ENCODE measurements at places on chromosomes 2 and 18.

GRCh38 chr18:74420926-74421325 lies 36.2 kb downstream of the DIPK1C start:
- DNase-seq: no peak

DNA sequence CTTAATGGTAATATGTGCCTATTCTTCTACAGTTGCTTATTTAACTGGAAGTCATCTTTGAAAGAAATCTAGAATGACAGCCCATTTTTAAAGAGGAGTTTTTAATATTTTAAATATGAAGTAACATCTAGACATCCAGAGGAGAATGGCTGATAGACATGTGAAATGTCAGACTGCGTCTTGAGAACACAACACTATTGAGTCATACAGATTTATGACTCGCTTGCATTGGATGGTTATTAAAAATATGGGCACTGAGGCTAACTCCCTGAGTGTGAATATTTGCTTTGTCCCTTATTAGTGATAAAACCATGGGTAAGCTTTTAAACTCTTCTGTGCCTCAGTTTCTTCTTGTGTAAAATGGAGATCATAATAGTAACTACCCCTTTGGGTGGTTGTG lies 22.9 kb downstream of the TDRD15 start:
- no peak for DNase-seq

DNA sequence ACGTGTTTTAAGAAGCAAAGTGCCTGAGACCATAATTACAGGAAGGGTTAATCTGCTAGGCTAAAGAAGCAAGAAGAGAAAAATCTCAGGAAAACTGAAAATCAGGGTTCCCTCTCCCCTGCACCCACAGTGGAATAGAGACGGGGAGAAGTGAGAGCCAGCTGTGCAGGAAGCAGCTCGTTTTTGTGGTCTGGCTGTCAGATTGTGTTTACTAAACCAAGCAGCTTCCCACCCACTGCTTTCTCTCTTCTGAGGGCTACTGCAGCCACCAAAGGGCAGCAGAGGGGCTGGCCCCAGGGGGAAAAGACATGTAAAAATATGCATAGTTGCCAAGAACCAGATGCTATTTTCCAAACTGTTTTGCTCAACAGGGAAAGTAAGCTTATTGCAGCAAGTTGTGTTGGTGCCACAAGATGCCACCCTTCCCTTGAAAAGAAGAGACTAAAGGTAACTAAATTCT lies 72.6 kb upstream of the THUMPD2 start:
- DNase-seq: peak; percentile 24

DNA sequence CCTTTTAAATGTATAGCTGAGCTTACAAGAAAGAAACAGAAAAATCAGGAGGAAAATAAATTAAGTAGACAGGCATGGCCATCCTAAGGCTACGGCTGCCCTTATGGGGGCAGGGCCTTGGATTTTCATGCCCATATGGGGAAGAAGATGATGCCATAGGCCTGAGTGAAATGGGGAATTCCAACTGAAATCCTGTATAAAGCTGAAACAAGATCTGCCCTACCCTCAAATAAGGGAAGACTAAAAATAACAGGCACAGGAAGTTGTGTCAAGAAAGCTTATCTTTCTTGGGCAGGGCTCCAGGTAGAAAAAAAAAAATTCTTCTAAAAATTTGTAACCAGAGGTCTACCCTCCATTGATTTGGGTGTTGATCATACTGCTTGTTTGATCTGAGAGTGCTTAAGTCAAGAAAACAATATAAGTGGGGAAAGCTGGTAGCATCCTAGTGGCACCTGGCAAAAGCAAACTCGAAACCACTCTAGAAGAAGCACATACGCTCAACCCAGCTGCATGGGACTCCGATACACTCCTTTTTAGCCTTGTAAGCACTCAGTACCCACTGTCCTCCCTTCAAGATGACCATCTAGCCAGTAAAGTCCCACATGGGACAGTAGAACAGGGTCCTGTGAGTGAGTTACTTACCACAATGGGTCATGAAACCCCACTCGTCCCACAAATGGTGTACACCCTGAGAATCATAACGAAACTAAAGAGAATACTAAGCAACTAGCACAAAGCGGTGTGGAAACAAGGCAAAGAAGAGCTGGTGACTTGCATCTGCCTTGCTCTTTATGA lies 22.3 kb downstream of the DNAH7 start:
- no peak for DNase-seq

DNA sequence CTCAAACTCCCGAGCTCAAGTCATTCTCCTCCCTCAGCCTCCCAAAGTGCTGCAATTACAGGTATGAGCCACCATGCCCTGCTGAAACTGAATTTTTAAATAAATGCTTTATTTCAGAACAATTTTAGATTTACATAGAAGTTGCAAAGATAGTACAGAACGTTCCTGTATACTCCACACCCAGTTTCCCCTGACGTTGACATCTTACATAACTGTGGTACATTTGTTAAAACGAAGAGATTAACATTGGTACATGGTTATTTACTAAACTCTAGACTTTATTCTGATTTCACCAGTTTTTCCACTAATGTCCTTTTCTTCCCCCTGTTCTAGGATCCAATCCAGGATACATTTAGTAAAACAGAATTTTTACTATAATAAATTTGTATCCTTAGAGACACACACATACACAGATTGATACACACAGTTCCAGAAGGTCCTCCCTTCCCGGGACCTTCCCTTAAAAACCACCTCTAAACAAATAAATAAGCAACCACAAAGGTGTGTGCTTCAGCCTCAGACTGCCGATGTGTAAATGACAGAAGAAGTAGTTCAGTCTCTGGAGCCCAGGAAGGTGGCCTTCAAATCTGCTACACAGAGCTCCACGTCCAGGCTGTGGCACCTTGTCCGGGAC lies 6.9 kb downstream of the NEU2 start:
- DNase-seq: no peak

DNA sequence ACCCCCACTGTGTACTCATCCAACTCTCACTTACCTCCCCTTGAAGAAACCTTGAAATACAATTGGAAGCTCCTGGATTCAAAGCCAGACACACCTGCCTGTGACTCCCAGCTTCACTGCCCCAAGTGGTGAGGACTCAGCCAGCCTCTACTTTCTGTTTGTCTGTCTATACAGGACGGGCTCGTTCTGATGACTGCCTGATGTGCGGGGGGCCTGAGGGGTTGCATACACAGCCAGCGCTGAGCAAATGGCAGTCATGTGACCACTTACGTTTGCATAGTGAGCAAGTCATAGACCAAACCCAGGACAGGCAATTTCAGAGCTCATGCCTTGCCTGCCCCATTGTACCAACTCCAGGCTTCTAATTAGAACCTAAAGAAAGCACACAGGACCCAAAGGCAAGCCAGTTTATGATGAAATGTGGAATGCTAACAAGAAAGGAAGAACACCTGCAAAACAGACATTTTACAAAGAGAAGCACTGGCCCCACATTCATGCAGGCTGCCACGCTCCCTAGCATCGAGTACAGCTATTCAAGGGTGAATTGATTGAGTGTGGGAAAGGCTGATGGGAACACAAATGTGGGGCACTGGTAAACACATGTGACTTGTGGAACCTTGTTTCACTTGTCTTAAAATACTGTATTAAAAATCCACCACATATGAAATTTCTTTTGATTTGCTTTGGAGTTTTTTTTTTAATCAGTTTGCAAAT lies 137.8 kb downstream of the LNPK start:
- DNase-seq: no peak

- DNase-seq: no peak
These were observed 97.4 kb downstream of the FSIP2 start for GRCh38 chr2:185835974-185836373.

- no peak for DNase-seq
These were observed at the start of gene GPR17 for GRCh38 chr2:127645395-127646291. Gene GPR17, plus strand, starts transcription at chr2:127646153. Its CDS starts 4,583 bp downstream, at chr2:127650736.

GRCh38 chr18:35141077-35141476 lies 99.8 kb upstream of the ZNF397 start:
- DNase-seq: no peak

- no peak for DNase-seq
These were observed 66.6 kb downstream of the CTIF start for GRCh38 chr18:48605408-48605845.

- DNase-seq: no peak
These were observed 181.2 kb upstream of the FSHR start for GRCh38 chr2:49335546-49335945.

DNA sequence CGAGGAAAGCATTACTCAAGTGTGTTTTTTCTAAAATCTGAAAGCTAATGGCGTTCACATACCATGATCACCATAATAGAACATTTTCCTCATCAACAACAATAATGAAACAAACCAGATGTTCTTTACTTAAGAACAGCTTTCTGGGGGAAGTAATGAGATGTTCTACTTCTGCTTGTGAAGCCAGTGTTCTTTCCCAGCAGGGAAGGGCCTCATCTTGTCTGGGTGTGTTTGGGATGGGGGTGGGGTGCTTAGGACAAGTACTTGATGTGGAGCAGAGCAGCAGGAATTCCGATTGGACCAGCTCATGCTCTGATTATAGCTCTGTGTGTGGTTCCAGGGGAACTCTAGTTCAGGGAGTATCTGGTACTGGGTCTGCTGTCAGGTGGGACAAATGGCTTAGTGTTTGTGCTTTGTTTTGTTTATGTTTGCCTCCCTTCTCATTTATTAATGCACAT lies 163.0 kb upstream of the NOSTRIN start:
- DNase-seq: no peak

DNA sequence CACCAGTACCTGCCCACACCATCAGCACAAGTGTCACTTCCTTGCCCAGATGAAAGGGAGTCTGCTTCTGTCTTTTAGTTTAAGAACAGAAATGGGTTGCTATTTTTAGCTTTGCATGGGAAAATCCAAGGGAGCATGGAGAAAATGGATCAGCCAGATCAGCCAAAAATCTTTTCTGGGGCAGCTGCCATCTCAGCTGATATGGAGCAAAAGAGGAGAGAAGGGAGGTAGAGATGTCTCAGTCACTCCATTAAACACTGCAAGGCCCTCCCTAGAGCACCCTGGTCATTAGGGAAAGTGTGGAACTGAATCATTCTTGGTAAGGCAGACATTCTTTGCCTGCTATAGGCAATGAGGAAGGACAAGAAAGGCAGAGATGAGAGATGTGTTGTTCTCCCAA lies 79.9 kb downstream of the CTAGE1 start:
- no peak for DNase-seq

DNA sequence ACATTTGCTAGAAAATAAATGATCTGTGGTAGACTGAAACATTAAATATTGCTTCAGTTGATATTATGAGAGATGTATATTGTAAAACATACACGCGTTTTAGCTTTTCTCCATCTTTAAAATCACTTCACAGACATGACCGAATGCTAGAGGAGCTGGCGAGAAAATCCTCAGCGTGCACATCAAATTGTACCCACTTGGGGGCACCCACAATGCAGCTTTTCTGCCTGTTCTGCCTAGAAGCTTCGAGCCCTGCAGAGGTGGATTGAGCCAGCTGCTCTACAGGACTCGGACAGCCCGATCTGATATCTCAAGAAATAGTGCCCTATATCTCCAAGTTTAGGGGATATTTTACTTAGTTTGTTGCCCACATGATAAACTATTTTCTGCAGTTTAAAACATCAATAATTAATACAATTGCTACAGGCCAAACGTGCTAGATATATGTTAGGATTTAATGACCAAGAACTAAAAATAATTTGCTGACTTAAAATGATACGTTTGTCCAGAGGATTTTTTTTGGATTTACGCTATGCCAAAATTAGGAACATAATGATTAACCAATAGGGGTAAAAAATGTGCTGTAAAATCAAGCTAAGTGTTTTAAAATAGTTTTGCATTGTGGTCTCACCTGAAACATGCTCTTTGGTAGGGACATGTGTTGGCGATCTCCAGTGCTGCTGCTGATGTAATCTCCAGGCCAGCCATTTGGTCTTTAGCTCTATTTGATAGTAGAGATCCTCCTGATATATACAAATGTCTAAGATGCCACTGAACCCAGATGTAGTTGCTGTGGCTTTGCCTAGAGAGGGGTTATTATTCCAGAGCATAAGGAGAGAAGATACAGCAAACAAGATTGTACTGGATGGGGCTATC lies 22.3 kb upstream of the ATP5MC3 start:
- no peak for DNase-seq

DNA sequence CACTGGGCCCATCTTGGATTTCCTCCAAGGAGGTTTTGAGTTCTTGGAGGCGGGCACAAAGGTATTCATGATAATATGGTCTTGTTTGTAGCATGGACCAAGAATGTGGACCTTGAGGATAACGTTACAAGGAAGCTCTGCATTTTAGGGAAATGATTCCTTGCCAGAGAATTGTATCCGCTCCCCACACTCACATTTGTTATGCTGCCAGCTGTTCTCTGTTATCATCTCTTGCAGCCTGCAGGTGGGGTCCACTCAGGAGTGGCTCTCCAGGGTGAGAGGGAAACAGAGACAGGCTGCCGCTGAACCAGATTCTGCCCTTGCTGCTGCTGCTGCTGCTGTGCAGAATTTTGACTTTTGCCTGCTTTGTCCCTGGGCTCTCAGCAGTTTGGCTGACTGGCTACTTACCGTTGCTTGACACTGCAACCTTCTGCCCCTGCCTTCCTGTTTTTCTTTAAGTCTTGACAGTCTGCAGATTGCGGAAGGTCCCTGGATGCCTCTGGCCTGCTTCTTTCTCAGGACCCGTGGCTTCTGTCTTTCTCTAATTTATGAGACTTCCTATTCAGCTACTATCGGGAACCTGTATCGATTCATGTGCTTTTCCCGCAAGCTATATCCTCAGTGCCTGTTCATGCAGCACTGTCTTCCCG lies 122.3 kb upstream of the DOCK10 start:
- DNase-seq: no peak

GRCh38 chr2:94622113-94622618 lies 249.1 kb upstream of the TEKT4 start:
- DNase-seq: no peak

DNA sequence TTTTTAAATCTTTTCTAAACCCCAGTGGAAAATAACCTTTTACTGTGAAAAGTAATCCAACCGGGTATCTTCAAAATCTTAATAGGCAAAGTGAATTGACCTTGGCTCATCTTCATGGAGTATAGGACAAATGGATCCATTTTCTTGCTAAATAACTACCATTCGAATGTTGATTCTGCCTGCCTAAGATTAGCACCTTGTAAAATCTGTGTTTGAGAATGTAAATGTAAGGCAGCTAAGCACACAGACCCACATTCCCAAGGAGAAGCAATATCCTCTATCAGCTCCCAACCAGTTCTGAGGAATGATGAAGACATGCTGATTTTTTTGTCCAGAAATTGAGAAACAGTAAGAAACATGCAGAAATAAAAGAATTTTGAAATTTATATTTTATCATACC lies 509.8 kb upstream of the SMIM21 start:
- DNase-seq: no peak

DNA sequence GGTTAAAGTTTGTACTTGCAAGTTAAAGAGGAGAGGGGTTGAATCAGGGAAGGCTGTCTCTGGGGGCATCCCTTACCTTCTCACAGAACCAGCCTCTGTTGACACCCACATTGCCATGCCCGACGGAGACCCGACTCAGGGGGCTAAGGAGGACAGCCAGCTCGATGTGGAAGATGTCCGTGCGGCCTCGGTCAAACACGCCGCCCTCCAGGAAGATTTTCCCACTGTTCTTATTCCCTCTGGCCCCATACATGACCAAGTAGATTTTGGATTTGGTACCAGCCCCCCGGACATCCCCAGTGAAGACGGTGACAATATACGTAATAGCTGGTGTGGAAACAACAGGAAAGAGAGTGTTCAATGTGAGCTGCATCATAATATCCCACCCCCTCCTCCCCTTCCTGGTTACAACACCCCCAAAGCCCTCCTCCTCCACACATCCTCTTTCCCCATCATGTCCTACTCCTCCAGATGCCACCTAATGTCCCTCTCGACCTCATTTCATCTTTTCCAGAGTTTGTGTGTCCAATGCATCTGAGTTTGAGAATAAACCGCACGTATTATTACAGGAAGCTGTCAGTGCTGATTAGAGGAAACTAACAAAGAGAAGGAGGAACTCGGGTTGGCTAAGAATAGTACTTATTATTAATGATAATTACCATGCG lies 55.7 kb downstream of the LOXHD1 start:
- DNase-seq: no peak

All from brain pericyte (primary cell).